ENCODE measurements at places on chromosomes 6 and 20.

- no peak for DNase-seq
These were observed 29.1 kb upstream of the SASH1 start for GRCh38 chr6:148313488-148313887.

GRCh38 chr6:107819964-107820337 lies 4.2 kb downstream of the SCML4 start:
- no peak for DNase-seq

- DNase-seq, result no peak
These were observed 31.1 kb upstream of the SPO11 start for GRCh38 chr20:57298457-57298856.

DNA sequence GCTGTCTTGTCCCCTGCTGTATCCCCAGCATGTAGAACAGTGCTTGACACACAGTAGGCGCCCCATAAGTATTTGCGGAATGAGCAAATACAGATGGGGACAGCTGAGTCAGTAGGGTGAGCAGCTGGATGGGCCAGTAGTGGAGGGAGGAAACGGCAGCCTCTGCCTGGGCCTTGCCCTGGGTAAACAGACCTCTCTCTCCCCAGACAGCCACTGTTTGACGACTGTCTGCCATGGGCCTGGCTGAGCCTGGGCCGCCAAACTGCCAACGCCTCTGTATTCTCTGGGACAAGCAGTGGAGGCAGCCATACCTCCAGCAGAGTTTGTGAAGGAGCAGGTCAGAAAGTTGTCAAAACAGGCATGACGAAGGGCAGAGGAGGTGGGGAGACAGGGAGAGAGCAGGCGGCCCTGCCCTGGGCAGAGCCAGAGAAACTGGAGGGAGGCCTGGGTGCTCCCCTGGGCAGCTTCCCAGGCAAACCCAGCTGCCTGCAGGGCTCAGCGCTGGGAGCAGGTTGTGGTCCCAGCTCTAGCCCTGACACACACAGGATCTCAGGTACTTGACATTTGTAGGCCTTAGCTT lies 15.2 kb downstream of the HNF4A start:
- DNase-seq, result no peak

GRCh38 chr6:41258196-41258493 lies 28.3 kb downstream of the TREM1 start:
- DNase-seq, result no peak

GRCh38 chr6:122790423-122791309 lies 1.6 kb downstream of the SMPDL3A start:
- DNase-seq, result no peak

- no peak for DNase-seq
These were observed 48.6 kb downstream of the HLA-A start for GRCh38 chr6:29990931-29991330.

DNA sequence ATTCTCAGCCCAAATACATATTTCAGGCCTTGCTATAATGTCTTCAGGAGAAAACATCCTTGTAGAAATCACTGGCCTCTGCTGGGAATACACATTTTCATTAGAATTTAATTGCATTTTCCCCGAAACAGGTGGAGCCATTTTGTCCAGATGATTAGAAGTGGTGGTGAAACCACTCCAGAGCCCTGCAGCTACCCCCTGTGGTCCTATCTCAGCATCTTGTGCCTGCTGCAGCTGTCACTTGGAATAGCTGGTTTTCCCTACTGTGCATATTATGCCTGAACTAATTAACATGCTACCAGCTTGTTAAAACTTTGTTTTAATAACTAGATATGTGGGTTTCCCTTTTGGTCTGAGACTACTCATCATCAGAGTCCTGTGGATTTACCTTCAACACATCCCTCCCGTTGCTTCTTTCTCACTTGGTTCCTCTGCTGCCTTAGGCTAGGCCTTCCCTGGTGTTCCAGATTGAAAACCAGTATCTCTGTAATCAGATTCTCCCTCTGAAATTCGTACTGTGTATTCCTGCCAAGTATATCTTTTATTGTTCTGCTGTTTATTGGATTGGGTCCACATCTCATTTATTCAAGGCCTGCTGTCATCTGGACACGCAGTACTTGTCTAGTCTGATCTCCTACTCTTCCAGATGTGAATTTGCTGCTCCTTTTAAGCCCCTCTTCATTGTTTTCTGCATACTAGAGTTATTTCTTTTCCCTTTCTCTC lies 15.2 kb downstream of the DNAH8 start:
- no peak for DNase-seq

- no peak for DNase-seq
These were observed 261.4 kb downstream of the ARID1B start for GRCh38 chr6:157038610-157039009.

DNA sequence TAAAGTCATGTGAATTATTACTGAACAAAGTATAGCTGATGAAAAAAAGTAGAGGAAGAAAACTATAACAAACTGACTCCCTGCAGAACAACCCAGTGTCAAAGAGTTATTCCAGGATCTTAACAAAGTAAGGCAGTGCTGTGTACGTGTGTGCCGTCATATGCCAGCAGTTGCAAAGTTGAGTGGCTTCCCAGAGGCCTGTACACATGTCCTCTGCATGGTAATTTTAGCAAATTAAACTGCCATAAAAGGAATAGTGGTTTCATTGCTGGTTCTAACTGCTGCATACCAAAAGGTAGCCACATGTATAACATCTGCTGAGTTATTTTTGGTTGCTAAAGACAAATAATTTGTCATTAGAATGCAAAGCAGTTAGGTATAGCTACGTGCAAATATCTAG lies 44.8 kb downstream of the RIPOR2 start:
- DNase-seq, result no peak

DNA sequence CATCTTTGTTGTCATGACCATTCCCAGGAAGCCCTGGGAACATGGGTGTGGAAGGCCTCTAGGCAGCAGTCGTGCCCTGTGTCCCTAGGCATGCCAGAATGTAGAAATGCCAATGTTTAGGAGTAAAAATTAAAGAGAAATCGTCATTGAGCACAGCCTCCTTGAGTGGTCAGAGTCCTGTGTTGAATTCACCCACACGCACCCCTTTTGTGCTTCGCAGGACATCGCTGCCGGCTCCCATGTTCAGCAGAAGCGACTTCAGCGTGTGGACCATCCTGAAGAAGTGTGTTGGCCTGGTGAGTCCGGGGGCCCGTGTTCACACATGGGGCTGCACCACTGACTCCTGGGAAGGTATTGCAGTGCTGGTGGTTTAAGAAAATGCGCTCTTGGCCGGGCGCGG lies 25.1 kb downstream of the OSBPL2 start:
- no peak for DNase-seq

- no peak for DNase-seq
These were observed 1.8 kb downstream of the GJA1 start for GRCh38 chr6:121436960-121437850.

DNA sequence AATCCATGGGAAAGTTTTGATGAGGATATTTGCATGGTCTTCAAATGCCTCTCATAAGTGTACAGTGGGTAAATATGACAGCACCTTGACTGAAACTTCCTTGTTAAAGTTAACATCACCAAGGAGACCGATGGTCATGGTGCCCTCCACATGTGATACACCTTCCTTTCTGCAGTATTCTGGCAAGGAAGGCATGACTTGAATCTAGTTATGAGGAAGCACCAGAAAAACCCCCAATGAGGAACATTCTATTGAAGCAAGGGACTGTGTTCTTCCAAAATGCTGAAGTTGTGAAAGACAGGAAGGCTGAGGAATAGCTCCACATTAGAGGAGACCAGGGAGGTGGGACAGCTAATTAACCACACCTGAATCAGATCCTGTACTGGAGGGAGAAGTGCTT lies 118.3 kb downstream of the SLC24A3 start:
- DNase-seq, result no peak

DNA sequence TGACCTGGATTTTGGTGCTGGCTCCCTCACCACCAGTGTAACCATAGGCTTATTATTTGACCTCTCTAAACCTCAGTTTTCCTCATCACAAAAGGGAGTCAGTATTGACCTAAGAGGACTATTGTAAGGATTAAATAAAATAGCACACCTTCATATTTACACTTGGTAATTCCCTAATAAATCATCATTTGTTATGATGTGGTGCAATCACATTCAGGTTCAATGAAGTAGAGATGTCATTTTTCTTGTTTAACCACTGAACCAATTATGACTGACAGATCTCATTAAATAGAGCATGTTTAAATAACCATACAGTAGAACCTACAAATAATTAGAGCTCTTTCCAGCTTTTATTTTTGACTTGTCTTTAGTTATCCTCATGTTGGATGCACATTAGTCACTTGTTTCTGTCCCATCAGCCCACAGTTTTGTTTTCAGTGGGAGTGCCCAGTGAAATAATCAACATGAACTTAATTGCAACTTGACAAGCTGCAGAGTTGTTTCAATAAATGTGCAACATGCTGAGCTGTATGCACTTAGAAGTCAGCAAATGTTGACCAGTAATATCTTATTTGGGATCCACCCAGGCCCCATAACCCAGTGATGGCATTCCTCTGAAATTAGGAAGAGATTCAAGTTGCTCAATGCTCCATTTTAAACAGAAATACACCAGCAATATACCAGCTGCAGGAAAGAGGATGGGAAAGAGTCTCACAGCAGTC lies 451.7 kb upstream of the MARCKS start:
- DNase-seq, result no peak

- DNase-seq, result no peak
These were observed 83.8 kb downstream of the ATXN1 start for GRCh38 chr6:16677458-16677857.

DNA sequence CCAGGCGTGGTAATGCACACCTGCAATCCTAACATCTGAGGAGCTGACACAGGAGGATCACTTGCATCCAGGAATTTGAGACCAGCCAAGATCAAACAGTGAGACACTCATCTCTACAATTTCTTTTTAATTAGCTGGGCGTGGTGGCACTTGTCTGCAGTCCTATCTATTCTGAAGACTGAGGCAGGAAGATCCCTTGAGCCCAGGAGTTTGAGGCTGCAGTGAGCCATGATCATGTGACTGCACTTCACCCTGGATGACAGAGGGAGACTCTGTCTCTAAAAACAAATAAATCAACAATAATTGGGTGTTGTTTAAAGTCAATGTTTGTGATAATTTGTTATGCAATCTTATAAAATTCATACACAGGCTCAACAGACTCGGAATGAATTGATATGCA lies 18.0 kb upstream of the HLA-A start:
- DNase-seq, result no peak

DNA sequence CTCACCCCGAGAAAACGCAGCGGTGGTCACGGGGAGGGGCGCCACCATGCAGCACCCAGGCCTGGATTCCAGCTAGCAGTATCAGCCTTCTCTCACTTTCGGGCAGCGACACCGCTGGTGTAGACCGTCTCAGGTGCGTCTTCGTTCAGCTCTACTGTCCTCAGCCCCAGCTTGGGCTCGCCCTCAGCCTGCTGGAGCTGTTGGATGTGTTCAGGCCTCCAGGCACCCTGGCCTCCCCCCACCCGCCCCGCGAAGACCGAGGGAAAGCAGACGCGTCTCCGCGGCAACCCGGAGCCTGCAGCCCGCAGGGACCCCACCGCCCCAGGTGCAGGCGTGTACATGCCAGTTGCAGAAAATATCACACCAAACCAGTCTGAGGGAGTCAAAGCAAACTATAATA lies 60.8 kb upstream of the CARMIL1 start:
- DNase-seq, result no peak

GRCh38 chr6:85126485-85127167 lies 323.3 kb upstream of the NT5E start:
- DNase-seq, result no peak

DNA sequence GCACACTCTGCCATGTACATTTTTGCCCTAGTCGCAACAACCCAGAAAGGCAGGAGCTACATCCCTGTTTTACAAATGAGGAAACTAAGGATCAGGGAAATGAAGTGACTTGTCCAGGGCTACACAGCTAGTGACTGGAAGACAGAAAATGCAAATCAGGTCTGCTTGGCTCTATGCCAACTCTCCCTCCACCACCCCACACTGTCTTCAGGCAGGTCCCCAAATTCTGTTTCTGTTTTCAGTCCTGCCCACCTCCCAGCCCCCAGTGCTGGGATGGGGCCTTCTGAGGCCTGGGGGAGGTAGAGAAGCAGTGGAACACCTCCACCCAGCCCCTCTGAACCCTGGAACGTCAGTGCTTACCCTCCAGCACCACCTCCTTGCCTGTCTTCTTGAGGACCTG lies 5.1 kb downstream of the SNTA1 start:
- DNase-seq, result no peak

- DNase-seq, result no peak
These were observed 8.9 kb downstream of the NDUFAF4 start for GRCh38 chr6:96888745-96889144.

DNA sequence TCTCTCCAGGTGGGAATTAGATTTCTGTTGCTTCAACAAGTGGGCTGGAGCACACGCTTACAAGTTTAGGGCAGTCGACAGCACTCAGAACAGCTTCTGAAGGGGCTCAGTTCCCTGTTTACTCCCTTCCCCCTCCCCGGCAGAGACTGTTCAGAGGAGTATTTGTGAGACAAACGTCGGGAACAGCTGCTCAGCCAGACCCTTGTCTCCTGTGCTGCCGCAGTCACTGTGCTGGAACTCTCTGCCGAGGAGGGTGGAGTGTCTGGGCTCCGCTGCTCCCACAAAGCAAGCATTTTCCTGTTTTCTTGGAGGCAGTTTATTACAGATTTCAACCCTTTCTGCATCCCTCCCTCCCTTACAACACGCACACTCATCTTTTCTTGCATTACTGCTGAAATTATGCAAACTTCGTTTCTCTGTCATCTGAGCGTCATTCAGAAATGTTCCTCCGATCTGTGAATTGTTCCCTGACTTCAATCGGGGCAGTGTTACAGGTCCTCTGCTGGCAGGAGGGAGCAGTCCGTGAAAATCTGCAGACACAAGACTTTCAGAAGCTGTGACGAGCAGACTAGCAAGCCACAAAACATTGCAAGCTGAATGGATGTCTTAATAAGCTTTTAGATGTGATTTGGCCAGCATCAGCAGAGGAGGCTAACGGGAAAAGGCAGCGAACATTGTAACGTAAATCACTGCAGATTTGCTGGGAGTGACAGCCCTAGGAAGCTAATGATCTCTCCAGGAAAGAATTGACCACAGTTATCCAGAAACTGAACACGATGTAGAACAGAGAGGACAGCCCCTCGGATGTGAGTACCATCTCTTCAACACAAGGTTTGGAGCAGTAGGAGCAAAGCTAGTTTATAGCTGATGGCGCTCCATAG lies 76.2 kb downstream of the LYRM2 start:
- no peak for DNase-seq

All from GM19239 (cell line).